ENCODE measurements at places on chromosomes 16 and 17.

DNA sequence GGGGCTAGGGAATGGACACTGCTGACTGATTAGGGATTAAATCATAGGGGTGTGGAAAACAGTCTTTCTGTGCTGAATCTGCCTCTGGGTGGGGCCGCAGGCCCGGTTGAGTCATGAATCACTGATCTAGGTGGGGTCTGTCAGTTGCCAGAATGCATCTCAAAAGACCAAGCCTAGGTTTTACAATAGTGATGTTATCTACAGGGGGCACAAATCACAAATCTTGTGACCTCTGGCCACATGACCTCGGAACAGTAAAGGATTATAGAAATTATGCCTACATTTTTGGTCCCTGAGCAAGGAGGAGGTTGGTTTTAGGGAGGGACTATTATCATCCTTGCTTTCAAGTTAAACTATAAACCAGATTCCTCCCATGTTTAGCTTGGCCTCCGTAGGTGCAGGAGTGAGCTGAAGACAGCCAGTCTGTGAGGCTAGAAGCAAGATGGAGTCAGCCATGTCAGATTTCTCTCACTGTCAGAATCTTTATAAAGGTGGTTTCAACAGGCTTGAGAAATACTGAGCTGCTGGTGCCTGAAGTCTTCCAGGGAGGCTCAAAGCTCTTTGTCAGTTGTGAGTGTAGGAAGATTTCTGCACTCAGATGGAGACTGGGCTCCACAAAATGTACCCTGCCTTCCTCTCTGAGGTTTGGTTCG lies 12.9 kb downstream of the GNGT2 start:
- no peak for DNase-seq

- DNase-seq, result no peak
These were observed 129.8 kb upstream of the RCVRN start for GRCh38 chr17:10034719-10035475.

GRCh38 chr17:72766761-72767356 lies 325.6 kb downstream of the SLC39A11 start:
- DNase-seq, result no peak

- DNase-seq, result no peak
These were observed 23.1 kb upstream of the RPL38 start for GRCh38 chr17:74180336-74180735.

- no peak for DNase-seq
These were observed 34.0 kb downstream of the TMEM132E start for GRCh38 chr17:34613064-34614019.

- DNase-seq, result no peak
These were observed 273.2 kb downstream of the CDH8 start for GRCh38 chr16:61763013-61763412.

Data from stimulated activated CD4-positive, alpha-beta T cell treated with anti-CD3 and anti-CD28 coated beads, Interleukin-1b, Interleukin-23, amount 100 ng/mL, for 4 hours (primary cell).